ENCODE measurements at places on chromosomes 1 and 21.

DNA sequence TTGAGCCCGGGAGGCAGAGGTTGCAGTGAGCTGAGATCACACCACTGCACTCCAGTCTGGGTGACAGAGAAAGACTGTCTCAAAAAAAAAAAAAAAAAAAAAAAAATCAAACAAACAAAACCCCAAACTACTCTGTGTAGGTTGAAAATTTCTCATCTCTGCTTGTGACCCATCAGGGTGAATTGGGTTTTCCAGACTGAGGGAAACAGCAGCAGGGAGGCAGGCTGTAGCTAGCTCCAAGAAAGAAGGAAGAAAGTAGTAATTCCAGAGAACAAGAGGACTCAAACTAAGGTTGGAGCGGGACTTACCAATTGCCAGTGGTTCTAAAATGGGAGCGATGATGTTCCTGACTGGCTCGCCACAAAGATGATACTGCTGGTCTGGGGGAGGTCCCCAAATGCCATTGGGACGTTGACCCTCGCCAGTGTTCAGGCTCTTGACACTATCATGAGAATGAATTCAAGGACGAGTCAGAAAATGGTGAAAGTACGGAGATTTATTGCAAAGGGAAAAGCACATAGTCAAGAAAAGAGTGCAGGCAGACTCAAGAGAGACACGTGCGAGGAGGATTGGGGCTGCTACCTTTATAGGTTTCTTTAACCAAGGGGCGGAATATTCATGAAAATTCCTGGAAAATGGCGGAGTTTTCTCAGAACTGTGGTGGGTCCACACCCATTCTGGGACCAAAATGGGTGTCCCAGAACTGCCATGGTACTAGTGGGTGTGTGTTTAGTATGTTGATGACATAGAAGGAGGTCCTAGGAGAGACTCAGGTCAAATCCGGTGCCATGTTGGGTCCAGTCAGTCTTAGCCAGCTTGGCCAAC is 13.4 kb downstream of the AADACL4 start:
- no peak for DNase-seq

DNA sequence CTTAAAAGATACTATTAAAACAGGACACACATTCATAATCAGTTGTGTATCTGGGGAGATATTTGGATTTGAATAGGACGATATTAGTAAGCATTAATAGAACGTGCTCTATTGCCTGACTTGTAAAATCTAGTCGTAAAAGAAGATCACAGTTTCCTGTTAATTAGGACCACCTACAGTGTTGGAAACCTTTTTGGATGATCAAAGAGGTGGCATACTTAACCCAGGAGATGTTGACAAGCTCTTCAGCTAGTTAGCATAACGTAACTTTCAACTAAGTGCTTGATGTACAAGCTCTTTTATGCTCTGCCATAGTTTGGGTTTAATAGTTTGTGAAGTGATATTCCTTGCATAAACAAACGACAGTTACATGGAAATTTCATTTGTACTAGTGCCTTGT is 293.3 kb upstream of the NR5A2 start:
- DNase-seq, result no peak

GRCh38 chr21:43289442-43289841 is 120.6 kb downstream of the CRYAA start:
- DNase-seq, result no peak

DNA sequence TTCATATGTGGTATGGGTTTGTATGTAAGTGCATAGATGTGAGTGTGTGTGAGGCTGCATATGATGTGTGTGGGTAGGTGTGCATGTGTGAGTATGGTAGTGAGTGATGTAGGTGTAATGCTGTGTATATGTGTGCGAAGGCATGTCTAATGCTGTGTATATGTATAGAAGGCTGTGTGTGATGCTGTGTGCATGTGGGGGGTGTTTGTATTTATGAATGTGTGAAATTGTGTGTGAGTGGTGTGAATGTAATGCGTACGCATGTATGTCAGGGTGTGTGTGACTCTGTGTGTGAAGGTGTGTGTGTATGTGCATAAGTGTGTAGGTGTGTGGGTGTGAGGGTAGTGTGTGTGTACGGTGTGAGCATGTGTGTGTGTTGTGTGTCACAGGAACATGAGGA is 300.0 kb downstream of the OMA1 start:
- no peak for DNase-seq

DNA sequence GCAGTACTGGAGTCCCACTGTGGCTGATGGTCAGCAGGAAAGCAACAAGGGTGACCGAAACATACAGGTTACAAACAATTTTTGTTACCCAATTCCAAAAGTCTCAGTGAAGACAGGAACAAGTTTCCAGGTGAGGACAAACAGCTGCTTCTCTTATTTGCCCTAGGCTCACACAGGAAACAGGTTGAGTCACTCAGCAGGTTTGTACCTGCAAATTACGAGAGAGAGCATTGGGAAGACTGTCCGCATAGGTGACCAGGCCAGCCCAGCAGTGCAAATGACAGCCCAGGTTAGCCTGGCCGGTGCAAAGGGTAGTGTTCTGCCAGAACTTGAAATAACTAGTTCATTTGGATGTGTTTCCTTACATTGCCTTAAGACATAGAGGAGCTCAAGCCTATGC is 40.0 kb upstream of the DSCAM start:
- no peak for DNase-seq

DNA sequence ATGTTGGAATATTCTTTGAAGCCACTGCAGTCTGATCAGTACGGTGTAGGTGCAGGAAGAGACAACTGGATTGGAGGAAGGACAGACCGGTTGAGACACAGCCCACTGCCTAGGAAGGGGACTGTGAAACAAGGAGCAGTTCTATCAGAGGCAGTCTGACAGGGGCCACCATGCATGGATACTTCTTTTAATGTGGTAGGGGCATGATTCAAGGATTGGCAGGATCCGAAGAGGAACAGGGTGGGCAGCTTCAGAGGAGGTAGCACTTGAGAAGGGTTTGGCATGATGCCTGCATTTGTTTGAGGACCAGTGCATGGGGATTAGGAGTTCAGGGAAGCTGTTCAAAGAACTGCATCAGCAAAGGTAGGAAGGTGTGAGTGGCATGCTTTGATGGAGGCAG is 167.9 kb downstream of the DYRK1A start:
- no peak for DNase-seq

GRCh38 chr1:162732094-162732493 is 58.4 kb upstream of the HSD17B7 start:
- DNase-seq, result no peak

DNA sequence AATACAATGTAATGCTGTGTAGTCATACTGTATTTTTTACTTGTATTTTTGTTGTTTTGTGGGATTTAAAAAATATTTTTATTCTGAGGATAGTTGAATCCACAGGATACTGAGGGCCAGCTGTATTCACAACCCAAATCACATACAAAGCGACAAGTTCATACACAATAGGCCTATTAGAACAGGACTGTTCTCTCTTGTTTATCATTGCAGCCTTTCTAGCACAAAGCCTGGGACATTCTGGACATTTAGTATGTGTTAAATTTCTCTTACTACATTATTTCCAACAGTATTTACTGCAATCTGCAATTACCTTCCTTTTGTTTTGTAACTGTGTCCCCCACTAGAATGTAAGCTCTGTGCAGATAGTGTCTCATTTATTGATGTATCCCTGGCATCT is 65.4 kb downstream of the SLC35A3 start:
- DNase-seq, result no peak

Measured in hindlimb muscle (tissue), 1 donor.